Inflammatory macrophage (primary cell): ENCODE measurements at places on chromosomes 5 and 9.

DNA sequence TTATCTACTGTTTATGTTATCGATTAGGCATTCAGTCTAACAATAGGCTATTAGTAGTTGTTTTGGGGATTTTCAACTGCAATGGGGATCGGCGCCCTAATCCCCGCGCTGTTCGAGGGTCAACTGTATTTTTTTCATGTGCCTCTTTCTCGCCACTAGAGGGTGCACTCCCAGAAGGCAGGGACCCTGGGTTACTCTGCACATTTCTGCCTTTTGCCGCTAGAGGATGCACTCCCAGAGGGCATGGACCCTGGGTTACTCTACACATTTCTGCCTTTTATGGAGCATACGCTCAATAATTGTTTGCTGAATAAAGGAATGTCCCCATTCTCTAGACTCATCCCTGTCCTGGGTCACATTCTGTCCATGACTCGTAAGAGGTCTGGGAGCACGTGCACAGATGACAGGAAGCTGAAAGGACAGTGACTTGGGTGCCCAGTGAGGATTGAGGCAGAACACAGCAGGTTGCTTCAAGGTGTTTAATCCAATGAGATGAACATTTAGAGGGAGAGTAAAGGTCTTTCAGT, 27.9 kb upstream of the RECK start:
- DNase-seq = peak; percentile 52

GRCh38 chr9:117218951-117219350, 195.9 kb downstream of the ASTN2 start:
- DNase-seq = no peak

DNA sequence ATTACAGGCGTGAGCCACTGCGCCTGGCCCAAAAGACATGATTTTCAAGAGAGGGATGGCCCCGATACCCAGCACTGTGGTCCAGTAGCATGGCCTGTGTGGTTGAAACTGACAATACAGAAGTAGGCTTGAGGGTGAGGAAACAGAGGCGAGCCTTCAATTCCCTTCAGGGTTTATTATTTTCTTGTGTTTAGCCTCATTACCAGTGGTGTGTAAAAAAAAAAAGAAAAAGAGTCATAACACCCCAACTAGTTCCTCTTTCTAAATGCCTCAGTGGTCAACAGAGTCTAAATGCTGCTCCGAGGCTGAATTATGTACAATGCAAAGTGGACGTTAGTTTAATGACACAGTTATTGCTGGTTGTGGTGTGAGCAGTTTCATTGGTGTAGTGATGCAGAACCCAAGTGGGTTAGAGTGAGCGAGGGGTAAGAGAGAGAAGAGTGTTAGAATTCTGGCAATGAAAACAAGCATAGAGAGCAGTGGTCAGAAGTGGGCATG, 58.8 kb downstream of the SNX30 start:
- DNase-seq = peak; percentile 83

- DNase-seq = no peak
These were observed 70.3 kb downstream of the MTAP start for GRCh38 chr9:21872696-21873095.

DNA sequence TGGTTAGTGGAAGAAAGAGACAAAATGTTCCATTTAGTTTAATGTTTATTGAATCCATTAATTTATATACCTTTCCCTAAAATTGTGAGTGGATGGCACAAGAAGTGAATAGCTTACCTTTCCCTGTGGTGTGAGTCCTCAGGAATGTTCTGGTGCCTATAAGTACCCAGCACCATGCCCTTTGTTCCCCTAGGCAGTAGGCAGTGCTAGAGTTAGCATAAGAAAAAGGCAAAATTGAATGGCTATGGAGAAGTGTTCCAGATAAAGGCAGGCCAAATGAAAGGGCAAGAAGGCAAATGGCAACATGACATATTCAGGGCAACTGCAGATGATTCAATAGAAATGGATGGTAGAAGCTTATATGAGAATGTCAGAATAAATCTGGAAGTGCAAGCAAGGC, 370.8 kb upstream of the PTGER4 start:
- no peak for DNase-seq

DNA sequence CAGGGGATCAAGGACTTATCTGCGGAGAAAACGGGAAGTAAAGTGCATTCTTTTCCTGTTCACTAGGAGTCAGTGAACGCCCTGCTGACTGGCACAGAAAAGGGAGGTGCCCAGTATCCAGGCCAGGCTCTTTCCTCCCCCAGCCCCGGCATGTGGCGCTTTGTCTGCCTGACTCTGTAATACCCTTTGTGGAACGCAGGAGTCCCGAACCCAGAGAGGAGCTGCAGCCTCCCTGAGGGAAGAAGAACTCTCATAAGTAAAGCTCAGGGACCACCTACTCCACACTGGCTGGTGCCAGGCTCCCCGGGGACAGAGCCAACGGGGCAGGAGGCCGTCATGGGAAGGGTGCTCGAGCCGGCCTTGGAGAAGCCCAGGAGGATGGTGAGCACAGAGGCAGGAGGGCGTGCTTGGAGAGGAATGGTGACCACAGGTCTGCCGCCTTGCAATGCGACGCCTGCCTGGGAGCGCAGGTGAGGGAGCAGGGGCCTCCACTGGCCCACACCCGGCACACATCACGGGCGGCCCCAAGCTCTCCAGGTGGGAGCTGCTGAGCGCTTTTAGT, 31.5 kb downstream of the VAV2 start:
- DNase-seq = peak; percentile 66

GRCh38 chr9:111832449-111832848, 37.7 kb upstream of the SHOC1 start:
- DNase-seq = no peak

DNA sequence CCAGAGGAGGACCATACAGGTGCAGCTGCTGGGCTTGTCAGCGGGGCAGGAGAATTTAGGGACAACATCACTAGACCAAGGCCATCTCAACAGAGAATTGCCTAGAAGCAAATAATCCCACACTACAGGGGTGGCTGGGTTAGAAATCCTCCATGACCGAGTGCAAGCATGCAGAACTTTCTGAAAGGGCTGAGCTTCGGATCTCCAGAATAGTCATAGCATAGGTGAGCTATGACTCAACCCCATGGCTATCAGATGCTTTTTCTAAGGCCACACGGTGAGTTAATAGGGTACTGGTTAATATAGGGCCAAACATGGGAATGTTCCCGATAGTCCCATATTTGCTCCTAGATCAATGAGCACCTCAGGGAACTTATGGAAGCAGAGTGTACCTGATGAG, 4.2 kb downstream of the KCNIP1 start:
- DNase-seq = no peak

DNA sequence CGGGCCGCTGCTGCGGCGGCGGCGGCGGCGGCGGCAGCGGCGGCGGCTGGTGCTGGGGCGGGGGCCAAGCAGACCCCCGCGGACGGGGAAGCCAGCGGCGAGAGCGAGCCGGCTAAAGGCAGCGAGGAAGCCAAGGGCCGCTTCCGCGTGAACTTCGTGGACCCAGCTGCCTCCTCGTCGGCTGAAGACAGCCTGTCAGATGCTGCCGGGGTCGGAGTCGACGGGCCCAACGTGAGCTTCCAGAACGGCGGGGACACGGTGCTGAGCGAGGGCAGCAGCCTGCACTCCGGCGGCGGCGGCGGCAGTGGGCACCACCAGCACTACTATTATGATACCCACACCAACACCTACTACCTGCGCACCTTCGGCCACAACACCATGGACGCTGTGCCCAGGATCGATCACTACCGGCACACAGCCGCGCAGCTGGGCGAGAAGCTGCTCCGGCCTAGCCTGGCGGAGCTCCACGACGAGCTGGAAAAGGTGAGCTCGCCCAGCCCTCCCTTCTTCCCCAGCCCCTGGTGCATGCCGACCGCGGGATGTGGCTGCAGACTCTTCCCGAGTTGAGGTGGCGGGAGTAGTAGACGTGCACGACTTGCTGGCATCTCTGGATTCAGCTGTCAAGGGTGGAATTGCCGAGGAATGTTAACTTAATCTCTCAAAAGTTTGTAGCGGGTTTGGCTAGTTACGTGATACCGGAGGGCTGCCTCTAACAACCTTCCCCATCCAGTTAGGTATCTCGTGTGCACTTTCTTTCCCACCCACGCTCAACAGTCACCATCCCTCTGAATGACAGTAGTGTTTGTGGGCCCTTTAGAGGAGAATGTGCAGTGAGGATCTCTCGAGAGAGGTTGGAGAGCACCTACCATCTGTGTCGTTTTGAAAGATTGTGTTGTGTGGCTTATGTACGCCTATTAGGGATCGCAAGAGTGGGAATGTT, 932 bp downstream of the SLC12A2 start:
- peak; percentile 9 for DNase-seq

- DNase-seq = no peak
These were observed 55.7 kb upstream of the SYNPO start for GRCh38 chr5:150584556-150585335.

- DNase-seq = peak; percentile 23
These were observed 160.6 kb upstream of the GNA14 start for GRCh38 chr9:77808751-77809081.

GRCh38 chr9:31615966-31616365, 768.5 kb upstream of the ACO1 start:
- DNase-seq = no peak

GRCh38 chr5:90940227-90940995, 381.8 kb downstream of the ADGRV1 start:
- DNase-seq = no peak

DNA sequence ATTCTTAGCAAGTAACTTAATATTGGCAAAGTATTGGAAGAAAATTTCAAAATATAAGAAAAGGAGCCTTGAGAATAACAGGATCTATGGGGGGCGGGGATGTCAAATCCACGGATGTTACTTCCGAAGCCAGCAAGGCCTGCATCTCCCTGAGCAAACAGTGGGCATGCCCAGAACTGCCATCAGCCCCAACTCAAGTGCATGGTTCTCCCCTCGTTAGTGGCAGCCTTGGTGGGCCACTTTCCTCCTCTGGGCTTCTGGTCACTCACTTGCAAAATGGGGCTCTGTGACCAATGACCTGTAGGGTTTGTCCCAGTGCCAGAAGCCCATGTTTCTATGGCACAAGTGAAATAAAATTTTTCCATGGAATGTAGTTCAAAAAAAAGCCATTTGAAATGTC, 27.2 kb upstream of the MED10 start:
- DNase-seq = no peak

- no peak for DNase-seq
These were observed 468.1 kb downstream of the SPATA31D1 start for GRCh38 chr9:82456642-82457041.

DNA sequence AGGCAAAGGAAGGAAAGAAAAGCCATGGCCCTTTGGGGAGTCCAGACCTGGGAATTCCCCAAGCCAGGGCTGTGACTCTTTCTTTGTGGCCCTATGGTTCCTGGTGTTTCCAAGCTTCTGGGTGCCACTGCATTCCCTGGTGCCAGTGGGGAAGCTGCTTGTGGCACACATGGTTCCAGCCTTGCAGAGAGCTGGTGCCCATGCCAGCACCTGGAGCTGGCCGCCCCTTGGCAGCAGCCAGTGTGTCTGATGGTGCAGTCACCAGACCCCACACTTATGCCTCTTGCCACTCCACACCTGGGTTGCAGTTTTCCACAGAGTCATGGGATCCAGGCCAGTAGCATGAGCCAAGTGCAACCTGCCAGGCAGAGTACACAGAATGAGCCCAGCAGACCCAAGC, 1495.3 kb upstream of the NUDT12 start:
- no peak for DNase-seq

GRCh38 chr5:111997711-111998110, 240.7 kb upstream of the NREP start:
- DNase-seq = peak; percentile 72

DNA sequence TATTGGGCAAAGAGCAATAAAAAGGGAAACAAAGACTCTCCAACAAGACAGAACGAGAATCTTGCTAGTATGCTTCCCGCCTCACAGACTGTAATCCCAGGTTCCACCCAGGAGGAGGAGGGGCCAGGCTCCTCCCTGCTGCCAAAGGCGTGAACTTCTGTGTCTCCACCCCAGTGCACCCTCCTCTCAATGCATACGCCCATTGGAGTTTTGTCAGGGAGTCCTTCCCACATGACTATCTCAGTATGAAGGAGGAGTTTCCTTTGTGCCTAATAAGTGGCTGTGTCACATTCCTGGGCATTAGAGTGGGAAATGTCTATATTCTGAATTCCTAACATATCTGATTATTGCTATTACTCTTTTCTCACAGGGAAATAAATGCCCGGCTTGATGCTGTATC, 106.4 kb upstream of the DHFR start:
- DNase-seq = no peak

DNA sequence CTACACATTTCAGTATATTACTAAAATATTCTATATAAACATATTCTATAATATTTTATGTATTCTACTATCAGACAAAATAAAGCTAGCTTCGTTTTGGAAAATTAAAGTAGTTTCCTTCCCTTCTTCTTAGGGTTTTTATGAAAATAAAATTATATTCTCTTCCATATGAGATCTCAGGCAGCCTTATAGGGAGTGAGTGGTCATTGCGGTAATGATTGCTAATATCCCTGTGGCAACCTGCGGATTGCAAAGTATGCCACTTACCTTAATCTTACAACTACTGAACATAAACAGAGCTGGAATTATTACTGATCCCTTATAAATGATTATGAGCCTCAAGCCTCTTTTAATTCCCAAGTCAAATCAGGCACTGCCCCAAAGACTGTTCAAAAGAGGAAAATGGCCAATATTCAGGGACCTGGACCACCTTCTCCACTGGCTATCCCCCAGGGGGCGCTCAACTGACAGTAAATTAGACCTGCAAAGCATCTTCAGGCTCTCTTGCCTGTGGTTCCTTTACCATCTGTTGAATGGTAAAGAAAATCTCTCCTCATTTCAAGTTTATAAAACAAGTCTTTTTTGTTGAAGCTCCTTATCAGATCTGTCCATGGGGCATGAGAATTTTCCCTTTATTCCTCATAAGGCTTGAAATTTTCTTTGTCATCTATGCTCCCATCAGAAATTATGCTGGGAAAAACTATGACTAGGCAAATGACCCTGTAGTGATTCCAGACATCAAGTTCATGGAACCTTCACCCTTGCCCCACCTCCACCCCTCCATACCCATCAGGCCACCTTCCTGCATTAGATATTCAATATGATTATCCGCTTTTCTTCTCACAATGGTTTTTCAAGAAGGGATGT, 163.9 kb downstream of the CEMIP2 start:
- DNase-seq = peak; percentile 60

- no peak for DNase-seq
These were observed 54.3 kb downstream of the MTX3 start for GRCh38 chr5:79936646-79937216.

DNA sequence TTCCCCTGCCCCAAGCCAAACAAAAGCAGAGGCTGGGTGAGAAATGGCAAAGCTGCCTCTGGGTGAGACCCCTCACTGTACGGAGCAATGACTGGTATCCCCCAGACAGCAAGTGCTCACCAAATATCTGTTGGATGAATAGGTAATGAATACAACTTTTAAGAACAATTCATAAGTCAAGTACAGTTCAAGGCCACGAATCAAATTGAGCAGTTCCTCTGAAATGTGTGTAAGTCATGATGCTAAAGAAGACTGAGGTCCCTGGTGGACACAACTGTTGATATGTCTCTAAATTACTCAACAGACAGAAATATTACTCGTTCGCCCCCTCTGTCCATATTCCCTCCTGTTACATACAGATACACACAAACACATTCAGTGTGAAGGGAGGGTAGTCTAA, 160.7 kb downstream of the GLIS3 start:
- no peak for DNase-seq

- DNase-seq = no peak
These were observed 41.8 kb upstream of the FGF1 start for GRCh38 chr5:142727735-142728047.
